ENCODE measurements at places on chromosomes 6 and 20. TPM values are rescaled to one million over a fixed set of nuclear protein-coding genes. Genes with fewer than 3 reads are reported as not detected.

Gene IL20RA
- not detected for total RNA-seq

Gene NT5E
- 712 TPM for total RNA-seq

Gene CGA
- total RNA-seq: not detected

Gene OPRL1
- 0.88 TPM for total RNA-seq
